ENCODE measurements at places on chromosomes 11 and 22.

DNA sequence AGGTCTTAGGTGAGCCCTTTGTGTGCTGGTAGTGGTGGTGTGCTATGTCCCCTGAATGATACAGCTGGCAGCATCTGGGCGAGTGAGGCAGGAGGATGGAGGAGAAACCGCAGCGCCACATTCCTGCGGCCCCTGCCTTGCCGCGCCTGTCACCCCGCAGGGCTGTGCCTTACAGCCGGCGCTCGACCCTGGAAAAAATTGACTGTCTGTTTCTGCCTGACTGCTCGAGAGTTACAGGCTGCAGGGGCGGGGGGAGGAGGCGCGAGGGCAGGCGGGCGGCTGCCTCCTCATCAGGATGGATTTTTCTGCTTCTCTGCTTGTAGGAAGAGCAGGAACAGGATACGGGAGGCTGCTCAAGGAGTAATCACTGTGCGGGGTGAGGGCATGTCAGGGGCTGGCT lies 443.4 kb downstream of the MIAT start:
- peak; percentile 67 for DNase-seq

DNA sequence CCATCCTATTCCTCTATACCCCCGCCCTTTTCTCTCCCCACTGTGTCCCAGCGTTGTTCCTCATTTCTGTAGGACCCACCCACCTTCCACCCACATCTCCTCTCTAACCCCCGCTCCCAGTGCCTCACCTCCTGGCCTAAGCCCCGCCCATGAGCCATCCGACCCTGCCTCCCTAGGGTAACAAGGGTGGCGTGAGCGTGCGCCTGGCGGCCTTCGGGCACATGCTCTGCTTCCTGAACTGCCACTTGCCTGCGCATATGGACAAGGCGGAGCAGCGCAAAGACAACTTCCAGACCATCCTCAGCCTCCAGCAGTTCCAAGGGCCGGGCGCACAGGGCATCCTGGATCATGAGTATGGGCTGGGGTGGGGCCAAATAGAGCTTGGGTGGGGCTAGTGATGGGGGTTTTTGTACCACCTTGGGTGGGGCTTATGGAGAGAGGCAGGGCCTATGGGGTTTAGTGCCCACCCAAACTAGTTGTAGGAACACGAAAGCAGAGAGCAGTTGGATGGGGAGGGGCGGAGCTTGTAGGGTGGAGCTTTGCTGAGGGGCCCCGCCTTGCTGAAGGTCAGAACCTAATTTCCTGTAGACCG lies 4.5 kb downstream of the INPP5J start:
- no peak for DNase-seq

DNA sequence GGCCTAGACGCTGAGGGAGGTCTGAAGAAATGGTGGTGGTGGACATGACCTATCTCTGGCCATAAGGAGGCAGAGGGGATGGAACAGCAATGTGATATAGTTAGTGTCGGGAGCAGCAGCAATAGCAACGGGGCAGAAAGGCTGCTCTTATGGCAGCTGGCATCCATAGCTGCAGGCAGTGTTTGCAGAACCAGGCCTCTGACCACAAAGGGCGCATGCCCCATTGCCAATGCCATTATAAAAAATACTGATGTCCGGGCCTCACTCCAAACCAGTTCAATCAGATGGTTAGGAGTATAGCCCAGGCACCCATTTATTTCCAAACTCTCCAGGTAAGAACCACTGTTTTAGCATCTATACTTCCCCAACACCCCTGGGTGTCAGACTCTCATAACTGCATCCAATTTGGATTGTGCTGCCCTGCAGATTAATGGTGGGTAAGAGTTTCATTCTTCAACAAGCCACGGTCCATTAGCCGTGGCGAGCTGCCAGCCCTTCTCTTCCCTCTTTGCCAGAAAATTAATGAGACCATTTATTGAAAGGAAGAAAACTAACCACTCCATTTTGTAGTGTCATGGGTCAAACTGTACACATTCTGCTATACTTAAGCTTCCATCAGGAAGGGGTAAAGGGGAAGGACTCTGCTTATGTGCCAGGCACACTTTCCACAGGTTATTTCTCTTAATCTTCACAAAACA lies 72.8 kb upstream of the SPON1 start:
- DNase-seq: no peak

DNA sequence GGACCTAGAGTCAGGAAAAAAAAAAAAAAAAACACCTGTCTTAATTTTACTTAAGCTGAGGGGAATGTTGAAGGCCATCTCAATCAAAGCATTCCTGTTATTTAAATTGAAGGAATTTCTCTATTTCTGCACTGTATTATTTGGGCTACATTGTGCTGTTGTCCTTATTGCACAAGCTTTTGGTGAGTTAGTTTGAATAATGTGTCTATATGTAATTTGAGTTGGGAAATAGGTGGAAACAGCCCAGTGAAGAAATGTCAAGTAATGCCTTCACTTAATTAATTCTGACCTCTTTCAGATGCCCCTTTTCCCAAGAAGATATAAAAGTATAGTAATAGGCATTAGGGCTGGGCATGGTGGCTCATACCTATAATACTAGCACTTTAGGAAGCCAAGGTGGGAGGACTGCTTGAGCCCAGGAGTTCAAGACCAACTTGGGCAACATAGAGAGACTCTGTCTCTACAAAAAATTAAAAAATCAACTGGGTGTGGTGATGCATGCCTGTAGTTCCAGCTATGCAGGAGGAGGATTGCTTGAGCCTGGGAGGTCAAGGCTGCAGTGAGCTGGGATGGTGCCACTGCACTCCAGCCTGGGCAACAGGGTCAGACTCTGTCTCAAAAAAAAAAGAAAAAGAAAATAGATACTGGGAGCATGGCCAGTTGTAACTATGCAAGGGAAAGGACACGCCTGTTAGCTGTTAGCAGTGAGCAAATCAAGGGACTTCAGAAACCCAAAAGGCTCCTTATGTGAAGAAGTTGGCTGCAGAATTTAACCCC lies 34.9 kb downstream of the OR10A6 start:
- no peak for DNase-seq

DNA sequence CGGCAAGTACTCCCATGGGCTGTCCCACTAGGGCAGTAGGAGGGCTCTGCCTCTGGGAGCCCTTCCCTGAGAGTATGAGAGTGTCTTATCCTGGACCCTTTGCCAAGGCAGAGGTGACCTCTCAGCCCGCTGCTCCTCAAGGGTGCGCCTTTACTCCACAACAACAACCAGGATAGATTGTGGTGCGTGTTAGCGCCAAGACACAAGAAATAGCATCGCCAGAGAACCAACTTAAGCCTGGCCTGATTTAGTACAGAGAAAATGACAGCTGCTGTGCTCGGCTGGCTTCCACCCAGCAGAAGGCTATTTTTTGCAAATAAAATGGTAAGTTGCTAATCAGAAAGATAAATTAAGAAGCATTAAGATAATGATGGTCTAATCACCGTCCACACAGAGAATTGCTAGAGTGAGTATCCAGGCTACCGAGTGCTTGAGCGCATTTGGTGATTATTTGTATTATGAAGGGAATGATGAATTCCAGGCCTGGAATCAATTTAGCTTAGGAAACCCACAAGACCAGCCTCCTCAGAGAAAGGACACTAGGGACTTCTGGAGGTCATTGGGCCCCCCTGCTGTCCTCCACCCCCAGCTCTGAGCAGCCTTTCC lies 119.8 kb downstream of the PKNOX2 start:
- DNase-seq: no peak

DNA sequence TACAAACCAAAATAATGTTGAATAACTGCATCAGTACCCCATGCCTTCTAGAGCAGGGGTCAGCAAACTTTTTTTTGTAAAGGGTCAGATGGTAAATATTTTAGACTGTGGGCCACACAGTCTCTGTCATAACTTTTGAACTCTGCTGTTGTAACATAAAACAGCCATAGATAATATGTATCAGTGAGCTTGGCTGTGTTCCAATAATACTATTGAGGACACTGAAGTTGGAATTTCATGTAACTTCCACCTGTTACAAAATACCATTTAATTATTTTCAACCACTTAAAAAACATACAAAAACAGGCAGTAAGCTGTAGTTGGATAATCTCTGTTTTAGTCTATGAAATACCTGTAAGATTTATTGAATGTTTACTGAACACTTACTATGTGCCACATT lies 55.2 kb downstream of the PICALM start:
- peak; percentile 15 for DNase-seq

GRCh38 chr11:3123305-3123704 lies 41.8 kb downstream of the OSBPL5 start:
- DNase-seq: no peak

GRCh38 chr11:72150882-72151281 lies 15.4 kb downstream of the FOLR3 start:
- no peak for DNase-seq

GRCh38 chr11:72083414-72083813 lies 2.8 kb downstream of the LRRC51 start:
- no peak for DNase-seq

DNA sequence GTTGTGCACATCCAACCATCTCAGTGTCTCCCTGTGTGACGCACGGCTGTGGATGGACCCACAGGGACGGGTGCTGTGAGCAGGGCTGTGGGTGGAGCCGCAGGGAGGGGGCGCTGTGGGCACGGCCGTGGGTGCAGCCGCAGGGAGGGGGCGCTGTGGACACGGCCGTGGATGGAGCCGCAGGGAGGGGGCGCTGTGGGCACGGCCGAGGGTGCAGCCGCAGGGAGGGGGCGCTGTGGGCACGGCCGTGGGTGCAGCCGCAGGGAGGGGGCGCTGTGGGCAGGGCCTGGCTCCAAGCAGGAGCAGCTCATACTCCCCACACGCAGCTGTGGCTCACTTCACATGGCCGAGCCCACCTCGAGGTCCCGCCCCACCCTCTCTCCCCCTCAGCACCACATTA lies 6.0 kb upstream of the MAPK11 start:
- peak; percentile 76 for DNase-seq

- no peak for DNase-seq
These were observed 3.3 kb downstream of the NTM start for GRCh38 chr11:131373756-131374155.

DNA sequence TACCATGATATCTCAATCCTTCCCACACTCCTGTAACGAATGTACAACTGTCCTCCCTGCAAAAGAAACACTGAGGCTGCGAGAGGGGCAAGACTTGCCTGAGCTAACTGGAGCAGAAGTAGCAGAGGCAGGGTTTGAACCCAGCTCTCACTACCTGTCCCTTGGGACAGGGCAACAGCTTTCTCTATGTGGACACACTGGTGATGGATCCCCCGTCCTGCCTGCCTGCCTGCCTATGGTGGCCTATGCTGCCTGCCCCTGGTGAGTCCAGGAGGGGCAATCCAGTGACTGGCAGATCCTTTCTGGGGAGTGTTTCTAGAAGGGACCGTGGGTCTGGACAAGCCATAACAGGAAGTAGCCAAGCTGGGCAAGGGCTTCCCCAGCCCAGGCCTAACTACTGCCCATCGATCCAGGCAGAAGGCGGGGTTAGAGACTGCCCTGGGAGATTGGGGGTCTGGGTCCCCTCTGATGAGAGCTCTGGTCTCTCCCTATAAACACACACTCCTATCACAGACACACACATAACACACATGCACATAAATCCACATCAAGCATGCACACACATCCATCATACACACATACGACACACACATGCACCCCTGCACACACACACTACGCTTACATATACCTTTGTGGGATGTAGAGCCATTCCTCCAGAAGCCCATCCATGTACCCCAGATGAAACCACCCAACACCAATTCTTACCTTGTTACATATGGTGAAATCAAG lies 1.1 kb upstream of the EMID1 start:
- DNase-seq: no peak

DNA sequence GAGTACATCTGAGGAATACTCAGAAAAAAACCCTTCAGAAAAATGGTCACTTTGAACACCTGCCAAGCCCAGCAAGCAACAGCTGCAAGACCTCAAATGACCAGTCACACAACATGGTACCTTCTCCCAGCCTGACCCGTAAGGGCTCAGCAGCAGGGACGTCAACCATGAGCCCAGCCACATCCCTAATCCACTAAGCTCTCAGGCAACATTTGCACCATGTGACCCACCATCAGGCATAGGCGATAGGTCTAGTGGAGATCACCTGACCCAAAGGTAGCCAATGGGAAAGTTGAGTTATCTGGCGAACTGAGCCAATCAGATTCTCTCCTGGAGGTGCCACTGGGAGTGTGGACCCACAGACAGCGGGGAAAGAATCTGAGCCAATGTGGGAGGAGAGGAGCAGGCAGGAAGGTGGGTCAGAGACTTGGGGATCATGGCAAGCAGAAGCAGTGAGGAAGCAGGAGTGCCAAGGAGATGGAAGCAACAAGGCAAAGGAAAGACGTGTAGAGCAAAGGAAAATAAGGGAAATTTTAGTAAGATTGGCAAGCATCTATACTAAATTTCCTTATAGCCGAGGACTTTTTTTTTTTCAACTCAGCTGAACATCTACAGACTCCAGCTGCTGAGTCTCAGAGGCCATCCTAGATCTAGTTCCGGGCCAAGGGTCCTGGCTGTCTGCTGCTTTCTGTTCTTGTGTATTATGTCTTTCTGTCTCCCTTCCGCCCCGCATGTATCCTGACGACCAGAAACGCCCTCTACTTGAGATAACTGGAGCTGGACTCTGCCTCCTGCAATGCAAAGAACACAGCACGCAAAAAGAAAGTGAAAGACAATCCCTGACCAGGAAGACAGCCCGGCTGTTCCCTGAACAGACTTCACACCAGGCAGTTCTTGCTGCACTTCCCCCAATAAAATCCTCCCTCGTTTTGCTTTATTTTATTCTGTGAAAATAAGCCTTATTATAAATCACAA lies 11.0 kb upstream of the PLAAT2 start:
- DNase-seq: peak; percentile 96

DNA sequence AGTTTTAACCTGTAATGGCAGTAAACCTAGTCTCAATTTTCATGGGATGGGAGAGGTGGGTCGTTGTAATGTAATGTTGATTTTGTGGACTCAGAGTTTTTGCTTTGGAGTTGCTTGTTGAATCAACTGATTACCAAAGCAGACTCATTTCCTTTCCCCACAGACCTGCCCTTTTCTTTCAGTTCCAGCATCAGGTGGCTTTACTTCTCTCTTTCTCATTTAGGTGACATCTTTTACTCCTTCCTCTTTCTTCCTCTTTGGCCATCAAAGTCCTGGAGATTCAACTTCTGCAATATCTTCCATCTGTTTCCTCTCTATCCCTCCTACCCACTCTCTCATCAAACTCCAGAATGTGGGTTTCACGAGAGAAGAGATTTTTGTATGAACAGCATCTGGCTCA lies 313.9 kb downstream of the TMEM135 start:
- DNase-seq: no peak

GRCh38 chr11:11916981-11917399 lies 75.2 kb downstream of the USP47 start:
- DNase-seq: peak; percentile 90

GRCh38 chr11:28877340-28877739 lies 769.2 kb downstream of the METTL15 start:
- no peak for DNase-seq

GRCh38 chr22:46684706-46685105 lies 53.3 kb downstream of the CERK start:
- DNase-seq: no peak

DNA sequence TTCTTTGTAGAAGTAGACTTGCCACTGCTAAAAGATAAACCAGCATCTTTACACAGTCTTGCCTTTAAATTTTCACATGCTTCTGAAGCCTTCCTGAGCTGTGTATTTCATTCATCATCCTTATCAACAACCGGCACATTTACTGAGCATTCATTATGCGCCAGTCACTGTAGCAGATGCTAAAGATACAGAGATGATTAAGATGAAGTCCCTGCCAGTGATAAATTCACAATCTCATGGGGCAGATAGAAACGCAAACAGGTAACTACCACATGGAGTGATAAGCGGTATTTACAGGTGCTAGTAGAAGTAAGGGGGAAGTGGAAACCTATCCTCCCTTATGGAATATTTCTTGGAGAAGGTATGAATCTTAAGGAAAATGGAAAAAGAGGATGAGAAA lies 67.2 kb downstream of the PRCP start:
- no peak for DNase-seq
